ENCODE measurements at places on chromosomes 4 and X.

DNA sequence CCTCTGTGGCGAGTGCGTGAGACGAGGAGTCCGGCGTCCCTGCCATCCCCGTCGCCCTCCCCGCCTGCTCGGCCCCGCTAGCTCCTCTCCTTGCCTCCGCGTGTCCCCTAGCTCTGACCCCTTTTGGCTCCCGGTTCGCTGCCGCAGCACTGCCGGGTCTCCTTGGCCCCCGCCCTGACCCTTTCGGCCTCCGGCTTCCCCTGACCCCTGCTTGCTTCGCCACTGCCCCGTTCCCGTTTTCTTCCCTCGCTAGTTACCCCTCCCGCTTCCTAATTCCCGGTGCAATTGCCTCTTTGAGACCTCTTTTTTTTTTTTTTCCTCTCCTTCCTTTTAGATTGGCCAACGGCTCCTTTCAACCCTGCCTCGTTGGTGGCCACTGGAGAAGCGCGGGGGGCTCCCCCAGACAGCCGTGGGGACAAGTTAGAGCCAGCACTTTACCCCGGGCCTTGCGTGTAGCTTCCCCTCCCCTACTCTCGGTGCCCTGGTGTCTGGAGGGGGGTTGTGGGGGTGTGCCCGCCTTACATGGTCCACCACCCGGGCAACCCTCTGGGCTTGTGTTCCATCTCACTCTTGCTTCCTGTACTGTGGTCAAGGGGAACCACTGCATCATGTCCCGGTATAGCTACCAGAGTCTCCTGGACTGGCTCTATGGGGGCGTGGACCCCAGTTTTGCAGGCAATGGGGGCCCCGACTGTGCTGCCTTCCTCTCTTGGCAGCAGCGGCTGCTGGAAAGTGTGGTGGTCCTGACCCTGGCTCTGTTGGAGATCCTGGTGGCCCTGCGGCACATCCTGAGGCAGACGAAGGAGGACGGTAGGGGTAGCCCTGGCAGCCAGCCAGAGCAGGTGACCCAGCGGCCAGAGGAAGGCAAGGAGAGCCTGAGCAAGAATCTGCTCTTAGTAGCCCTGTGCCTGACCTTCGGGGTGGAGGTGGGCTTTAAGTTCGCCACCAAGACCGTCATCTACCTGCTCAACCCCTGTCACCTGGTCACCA lies 548 bp downstream of the TMEM164 start:
- DNase-seq: no peak

- DNase-seq: no peak
These were observed 253.5 kb downstream of the ARHGAP24 start for GRCh38 chr4:85728464-85728863.

DNA sequence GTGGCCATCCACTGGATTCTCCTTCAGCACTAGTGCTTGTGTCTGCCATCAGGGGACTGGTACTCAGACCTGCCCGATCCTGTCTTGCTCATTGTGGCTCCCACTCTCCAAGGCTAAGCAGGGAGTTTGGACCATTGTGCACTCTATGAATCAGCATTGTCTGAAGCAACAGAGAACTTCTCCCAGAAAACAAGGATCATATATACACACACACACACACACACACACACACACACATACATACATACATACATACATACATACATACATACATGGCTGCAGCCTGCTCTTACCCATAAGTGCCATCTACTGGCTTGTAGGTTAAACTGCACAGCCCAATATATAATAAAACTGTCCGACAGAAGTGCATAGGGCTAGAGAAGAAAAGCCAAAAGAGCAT lies 345.3 kb upstream of the LCORL start:
- DNase-seq: no peak

- no peak for DNase-seq
These were observed 33.1 kb downstream of the OSTC start for GRCh38 chr4:108683479-108683878.

DNA sequence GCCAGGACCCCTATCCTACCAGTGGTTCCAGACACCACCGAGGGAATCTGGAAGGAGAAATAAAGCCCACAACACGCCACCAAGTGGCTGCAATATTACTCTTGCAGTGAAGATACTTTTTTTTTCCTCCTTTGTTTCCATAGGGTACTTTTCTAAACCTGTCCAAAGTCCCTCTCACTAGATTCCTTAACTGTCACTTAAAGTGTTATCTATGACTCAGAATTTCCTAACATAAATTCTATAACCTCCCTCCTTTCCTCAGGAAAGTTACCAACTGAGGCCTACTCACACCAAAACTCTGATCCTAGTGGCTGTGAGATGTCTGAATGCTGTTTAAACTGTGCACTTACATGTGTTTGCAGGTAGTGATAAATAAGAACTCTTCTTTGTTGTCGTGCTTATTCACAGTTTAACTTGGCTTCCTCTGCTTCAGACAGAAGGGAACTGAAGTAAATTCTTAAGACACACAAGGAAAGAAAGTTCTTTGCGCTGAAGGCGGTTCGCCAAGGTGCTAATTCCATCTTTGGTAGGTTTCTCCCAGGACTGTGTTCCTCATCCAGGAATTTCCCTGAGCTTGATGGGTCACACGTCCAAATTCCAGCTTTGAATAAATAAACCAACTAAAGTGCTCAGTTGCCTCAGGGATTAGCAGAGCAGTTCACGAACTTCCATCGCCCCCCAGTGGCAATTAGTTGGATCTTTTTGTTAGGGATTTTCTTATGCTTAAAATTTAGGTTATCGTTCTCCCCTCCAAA lies 10.7 kb upstream of the HCCS start:
- no peak for DNase-seq

DNA sequence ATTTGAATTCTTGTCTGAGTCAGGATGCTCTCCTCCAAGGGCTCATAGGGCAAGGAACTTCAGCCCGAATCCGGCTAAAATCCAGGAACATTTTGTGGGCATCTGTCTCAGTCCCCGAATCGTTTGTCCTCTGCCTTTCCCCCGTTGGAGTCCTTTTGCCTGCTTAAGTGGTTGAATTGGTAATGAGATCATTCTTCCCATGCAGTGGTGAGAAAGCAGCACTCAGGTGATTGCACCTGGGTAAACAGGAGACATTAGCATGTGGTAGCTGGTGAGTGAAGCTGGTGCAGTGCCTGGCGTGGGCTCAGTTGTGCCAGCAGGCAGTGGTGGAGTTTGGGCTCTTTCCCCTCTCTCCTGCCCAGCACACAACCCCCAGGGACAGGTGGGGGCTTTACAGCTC lies 61.9 kb upstream of the MTM1 start:
- no peak for DNase-seq

DNA sequence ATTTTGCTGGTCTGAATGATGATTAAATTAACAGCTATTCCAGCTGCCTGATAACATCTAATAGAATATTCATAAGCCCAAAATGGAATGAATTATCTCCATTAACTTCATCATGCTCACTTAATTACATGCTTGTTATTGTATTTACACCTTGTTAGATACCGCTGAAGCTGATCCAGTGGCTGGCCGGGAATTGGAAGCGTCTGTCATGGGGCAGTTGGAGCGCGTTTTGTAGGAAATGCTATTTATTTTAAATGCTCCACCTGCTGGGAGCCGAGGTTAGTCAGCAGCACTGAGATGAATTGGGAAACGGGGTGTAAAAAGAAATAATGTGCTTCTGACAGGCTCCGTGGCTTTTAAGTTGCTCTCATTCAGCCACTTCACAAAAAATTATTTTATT lies 25.2 kb downstream of the ARX start:
- no peak for DNase-seq

DNA sequence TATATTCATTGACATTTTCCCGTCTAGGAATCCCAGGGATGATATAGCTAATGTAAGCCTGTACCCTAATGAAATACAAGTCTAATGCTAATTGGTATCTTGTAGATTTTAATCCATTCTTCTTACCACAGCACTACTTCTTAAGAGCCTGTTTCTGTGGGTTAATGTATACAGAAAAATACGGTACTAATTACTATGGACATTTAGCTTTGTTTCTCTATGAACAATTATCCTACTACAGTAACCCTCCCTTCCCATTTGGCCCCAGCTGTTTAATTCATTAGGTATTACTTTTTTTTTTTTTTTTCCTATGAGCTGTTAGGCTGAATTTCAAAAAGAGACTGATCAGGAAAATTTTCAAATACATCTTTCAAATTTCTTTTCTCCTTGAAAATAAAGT lies 245.1 kb upstream of the SLC7A11 start:
- DNase-seq: no peak

DNA sequence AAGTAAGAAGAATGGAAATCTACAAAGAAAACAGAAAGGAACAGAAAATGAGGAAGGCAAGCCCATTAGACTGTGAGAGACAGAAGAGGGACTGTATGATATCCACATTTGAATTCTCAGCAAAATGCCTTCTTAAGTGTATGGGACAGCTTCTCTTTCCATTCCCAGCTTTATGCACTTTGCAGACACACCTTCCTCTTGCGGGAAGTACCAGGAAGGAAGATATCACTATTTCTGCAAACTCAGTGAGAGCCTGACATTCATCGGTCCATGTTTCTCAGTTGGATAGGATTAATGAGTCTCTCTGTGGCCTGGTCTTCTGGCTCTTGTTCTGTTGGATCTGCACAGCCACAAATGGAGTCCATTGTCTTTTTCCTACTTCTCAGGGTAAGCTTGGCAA lies 31.6 kb upstream of the DHX15 start:
- DNase-seq: no peak

- no peak for DNase-seq
These were observed 64.0 kb downstream of the ACOX3 start for GRCh38 chr4:8376361-8377102.

- no peak for DNase-seq
These were observed 244.5 kb downstream of the SCFD2 start for GRCh38 chr4:53121264-53121865.

- no peak for DNase-seq
These were observed 33.7 kb downstream of the FRMD7 start for GRCh38 chrX:132094164-132094563.

- DNase-seq: no peak
These were observed 39.4 kb downstream of the GSX2 start for GRCh38 chr4:54139332-54139731.

GRCh38 chrX:78886550-78886949 lies 58.6 kb upstream of the P2RY10 start:
- DNase-seq: no peak

- no peak for DNase-seq
These were observed 92.8 kb downstream of the EVC2 start for GRCh38 chr4:5615496-5616075.

- DNase-seq: no peak
These were observed 25.1 kb downstream of the HDX start for GRCh38 chrX:84477114-84477513.

DNA sequence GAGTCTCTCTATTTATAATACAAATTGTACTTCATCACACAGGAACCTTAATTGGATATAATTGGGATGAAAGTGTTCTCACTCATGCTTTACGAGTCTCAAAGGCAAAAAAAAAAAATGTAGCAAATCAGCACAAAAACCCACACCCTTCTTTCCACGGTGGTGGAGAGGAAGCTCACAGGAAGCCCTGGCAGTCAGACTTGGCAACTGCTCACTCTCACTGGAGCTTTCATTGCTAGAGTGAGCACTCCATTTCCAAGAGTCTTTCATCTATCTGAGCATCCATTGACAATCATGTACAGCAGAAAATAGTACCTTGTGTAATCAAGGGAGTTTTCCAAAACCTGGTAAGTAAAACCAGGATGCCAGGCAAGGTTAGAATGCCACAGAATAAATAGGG lies 2159.4 kb upstream of the AGA start:
- DNase-seq: no peak

GRCh38 chr4:81214881-81215868 lies at the start of gene PRKG2:
Gene PRKG2, minus strand, starts transcription at chr4:81215222. Its CDS starts 10,175 bp downstream, at chr4:81205047.
- no peak for DNase-seq

GRCh38 chr4:145042601-145043285 lies 55.3 kb downstream of the ANAPC10 start:
- DNase-seq: no peak

DNA sequence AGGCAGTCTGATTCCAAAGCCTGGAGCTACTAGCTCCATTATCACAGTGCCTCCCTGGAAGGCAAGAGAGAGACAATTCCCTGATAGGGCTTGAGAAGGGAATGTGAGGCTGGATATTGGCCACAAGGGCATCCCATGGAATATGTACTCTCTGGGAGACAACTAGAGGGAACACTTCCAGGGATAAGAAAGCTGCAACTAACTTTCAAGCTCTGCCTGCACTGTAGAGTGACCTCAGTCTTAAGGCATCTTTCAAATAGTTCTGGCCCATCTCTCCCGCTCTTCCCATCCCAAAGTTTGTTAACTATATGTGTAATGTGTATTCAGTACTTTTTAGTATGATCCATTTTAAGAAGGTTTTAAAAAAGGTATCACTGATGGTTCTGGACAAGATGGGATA lies 13.1 kb upstream of the RNF212 start:
- no peak for DNase-seq

GRCh38 chr4:31261632-31262031 lies 541.5 kb downstream of the PCDH7 start:
- no peak for DNase-seq

- no peak for DNase-seq
These were observed 3.2 kb downstream of the SLC9A7 start for GRCh38 chrX:46755671-46756070.

DNA sequence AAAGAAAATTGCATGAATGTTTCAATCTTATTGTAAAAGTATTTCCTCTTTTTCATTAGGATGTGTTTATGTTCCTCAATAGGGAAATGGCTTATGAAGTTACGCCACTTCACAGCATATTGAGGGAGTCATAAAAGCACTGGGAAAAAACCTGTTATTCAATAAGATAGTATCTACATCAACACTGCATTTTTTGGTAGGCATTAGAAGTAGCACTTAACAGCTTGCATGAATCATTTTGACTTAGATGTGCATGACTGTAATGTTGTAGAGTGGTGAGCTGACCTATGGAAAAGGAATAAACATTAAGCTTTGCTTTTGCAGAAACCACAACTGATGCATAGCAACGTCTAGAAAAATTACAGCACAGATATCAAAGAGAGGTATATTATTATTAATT lies 111.2 kb upstream of the GRXCR1 start:
- DNase-seq: no peak

GRCh38 chr4:83118869-83119268 lies 4.3 kb upstream of the PLAC8 start:
- DNase-seq: no peak

DNA sequence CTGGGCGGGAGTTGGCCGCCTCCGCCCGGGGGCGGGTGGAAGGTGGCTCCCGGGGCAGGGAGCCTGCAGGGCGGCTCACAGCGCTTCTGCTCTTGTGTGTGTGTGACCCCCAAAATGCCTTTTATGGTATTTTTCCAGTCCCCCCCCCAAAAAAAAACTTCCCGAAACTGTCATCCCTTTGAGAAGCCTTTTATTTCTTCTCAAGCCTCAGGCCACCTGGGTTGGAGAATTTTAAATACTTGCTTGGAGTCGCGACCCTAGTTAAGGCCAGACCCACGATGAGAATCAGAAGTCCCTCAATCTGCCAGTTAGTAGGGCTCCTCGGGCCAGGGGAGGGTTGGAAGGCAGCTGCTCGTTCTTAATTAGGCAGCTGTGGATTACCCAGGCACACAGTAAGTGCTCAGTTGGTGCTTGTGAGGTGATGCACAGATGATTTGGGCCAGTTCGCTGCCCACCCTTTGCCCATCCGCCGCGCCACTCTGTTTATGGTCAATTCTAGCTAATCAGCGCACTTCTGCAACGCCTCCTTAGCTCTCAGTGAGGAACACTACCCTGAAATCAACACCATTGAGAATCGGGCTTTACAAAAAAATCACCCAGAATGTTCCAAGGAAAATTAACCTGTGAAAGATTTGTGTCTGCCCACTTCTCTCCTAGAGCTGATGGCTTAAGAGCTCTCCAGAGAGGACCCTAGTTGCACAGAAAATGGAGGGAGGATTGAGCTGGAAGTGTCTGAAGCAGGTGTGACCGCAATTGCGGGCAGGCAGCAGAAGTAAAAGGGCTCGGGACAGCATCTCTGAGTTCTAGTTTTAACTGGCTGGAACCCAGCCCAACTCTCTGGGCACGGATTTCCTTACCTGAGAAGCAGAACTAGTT lies 648 bp upstream of the SCD5 start:
- no peak for DNase-seq

- DNase-seq: no peak
These were observed 41.7 kb upstream of the CLCN4 start for GRCh38 chrX:10115082-10115481.
